ENCODE measurements at places on chromosomes 3 and 15. TPM values are rescaled to one million over a fixed set of nuclear protein-coding genes. Genes with fewer than 3 reads are reported as not detected.

- no peak for DNase-seq
These were observed 68.7 kb downstream of the SRGAP3 start for GRCh38 chr3:9180764-9181117.

CIB2 gene
- total RNA-seq, result 21.4 TPM

- no peak for DNase-seq
These were observed 46.3 kb downstream of the MYLK start for GRCh38 chr3:123837858-123838257.

COL6A6 gene
- total RNA-seq, result not detected

DNA sequence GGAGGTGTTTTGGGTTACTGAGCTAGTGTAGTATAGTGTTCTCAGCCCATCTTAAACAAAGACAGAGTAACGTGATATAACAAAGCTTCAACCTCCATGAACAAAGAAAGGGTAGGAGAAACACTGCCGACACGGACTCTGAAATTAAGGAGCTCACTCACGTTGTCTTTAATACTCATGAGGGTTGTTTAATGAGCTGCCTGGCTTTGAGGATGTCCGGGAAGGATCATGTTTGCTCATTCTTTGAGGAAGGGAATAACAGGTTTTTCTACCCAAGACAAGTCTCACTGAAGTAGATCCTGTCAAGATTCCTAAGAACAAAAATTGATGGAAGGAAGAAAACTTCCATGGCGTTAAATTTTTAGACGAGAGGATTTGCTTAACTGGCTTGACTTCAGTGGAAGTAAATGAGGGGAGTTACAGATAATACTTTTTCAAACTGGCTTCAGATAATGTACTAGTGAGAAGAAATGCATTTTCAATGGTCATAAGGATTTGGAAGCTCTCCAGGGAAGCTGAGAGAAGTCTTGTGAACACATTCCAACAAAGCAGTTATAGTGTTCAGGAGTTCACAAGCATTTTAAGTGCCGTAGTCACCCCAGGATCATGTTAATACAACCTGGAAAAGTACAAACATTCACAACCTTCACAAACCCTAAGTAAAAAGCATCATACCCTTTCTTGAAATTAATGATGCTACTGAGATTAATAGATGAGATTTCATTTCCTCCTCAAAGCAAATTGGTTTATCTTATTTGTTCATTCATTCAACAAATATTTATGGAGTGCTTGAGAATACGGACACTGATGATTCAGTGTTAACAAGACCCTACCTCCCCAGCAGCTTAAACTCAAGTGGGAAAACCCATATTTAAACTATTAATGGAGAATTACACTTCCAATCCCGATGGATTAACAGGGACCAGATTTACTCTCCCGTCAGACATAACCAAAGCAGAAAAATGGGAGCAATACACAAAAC is 101.5 kb downstream of the SHQ1 start:
- no peak for DNase-seq

IL17RC gene
- total RNA-seq, result 39.6 TPM

GRCh38 chr15:101045835-101046691 is 126.9 kb downstream of the LRRK1 start:
- DNase-seq, result no peak

- DNase-seq, result peak; percentile 61
These were observed 50.9 kb upstream of the NPHP3 start for GRCh38 chr3:132773071-132773619.

TM6SF1 gene
- total RNA-seq, result 17.4 TPM

DNA sequence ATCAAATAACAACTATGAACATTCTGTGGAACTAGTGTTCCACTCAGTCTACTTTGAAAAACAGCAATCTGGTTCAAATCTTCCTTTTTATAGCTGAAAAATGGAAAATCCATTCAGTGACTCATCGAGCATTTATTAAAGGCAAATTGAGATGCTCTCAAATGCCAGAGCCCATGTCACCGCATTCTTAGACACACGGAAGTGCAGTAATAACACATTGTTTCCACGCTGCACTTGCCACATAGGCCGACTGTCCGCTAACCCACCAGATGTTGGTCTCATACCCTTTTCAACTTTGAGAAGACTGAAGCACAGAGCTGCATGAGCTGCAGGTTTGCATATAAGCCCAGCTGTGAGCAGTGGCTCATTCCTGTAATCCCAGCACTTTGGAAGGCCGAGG is 95.9 kb downstream of the TMEM266 start:
- DNase-seq, result no peak

DNA sequence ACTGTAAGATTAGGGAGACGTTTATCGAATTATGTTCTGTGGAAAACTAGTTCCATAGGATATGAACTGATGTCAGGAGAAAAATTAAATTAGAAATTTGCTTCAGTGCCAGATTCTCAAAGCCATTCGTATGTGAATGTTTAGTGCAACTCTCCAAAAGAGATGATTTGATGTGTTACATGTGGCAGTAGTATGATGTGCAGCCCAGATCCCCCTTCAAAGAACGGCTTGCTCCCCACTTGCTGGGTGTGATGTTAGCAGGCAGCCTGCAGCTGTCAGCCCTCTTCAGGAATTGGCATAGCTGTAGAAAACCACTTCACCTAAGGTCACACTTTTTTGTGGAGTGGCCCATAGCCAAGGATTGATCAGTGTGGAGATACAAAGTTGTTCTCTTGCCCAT is 127.0 kb upstream of the CCDC54 start:
- DNase-seq, result no peak

PHC3 gene
- 33.1 TPM for total RNA-seq

CHAC1 gene
- 86.3 TPM for total RNA-seq

DNA sequence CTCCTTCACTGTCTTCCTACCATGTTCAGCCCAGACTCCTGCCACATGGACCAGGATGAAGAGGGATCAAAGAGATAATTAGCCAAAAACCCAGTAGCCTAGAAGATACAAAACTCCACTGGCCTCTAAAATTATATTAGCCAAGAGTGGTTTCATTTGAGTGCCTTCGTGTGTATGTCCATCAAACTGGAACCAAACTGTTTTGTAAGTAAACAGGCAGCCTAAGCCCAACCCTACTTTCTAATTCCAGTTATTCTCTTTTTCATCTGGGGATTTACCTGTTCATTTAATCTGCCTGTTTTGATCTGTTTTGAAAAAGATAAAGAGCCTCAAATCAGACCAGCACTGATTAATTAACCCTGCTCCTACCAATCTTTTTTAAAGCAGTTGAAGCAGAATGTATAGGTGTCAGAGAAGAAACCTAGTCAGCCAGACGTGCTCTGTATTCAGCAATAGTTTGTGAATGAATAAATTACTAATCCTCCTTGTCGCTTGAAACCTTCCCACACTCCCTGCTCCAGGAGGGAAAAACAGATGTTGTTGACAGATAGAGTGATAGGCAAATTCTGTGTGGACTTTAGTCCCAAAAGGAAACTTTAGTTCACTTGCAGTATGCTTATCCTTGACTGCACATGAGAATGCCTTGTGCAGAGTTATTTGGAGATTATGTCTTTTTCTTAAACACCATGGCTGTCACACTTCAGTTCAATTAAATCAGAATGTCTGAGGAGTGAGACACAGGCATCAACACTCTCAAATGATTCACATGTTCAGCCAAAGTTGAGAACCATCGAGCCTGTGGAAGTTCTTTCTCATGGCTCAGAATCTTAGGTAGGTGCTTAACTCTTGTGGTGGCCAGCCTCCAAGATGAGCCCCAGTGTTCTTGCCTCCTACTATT is 55.5 kb upstream of the ZBED2 start:
- DNase-seq, result no peak

DNA sequence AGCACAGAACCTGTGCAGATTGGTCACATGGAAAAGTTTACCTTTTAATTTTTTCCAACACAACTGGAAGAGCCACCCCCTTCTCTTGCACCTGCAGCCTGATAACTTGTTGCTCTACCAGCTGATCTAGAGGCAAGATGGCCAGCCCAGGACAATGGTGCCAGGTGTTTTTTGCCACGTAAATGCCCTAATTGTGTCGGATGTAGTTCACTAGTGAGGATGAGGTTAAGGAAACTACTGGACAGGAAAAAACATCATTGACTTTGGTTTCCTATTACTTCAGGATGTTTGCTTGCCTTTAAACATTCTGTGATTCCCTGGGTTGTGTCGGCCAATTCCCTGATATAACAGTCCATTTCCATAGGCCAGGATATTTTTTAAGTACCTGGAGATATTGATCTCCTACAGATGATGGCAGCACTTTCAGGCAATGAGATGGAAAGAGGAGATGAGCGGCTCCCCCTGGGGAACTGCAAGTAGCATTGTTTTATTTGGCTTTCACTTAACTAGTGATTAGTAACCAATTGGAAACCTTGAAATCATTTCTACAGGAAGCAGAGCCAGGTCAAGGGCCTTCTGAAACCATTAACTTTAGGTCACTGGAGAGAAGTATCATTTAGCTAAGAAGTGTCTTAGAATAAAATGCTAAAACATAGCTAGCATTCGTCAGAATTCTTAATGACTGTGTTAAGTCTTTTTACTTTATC is 72.5 kb downstream of the OSBPL10 start:
- no peak for DNase-seq

SOX2 gene
- total RNA-seq, result not detected

DNA sequence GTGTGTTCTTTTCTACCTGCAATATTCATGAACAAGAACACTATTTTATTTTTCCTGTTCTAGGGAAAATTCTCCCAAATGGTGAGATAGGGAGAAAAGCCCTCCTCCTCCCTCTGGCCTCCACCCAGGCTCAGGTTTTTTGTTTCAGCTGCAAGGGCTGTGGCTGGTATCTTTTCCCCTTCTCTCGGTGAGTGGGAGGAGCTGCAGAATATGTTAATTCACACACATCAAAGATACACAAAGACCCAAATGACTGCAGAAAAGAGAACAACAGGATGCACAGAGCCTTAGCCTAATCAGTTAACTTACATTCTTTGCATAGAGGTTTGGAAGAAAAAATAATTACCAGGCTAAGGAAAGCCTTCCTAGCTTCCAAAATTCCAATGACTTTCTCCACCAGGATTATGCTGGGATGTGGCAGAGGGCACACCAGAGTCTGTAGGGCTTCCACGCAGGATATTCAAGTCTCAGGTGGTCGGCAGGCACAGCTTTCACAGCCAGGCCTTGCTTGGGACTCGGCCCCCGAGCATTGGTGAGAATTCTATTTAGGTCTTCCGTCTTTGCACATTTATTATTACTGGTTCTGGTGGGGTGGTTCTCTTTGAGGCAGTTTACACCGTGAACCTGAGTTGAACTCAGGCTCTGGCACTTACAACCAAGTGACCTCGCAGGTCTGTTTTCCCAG is 64.9 kb downstream of the ABHD5 start:
- no peak for DNase-seq

- no peak for DNase-seq
These were observed 8.4 kb downstream of the MED12L start for GRCh38 chr3:151093905-151094304.

DNA sequence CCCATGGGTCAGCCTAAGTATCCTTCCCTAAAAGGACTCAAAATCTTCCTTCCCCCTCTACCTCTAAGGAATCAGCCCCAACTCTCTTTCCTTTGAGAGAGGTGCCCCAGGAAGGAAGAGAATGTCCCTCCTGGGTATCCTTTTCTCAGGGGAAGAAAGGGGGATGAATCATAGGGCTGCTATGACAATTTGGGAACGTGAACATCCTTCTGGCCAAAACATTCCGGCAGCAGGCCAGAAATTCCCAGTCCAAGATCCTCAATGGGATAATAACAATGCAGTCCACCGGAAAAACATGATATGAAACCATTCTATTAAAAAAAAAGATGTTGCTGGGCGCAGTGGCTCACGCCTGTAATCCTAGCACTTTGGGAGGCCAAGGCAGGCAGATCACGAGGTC is 50.8 kb upstream of the CACNA2D3 start:
- DNase-seq, result no peak

DNA sequence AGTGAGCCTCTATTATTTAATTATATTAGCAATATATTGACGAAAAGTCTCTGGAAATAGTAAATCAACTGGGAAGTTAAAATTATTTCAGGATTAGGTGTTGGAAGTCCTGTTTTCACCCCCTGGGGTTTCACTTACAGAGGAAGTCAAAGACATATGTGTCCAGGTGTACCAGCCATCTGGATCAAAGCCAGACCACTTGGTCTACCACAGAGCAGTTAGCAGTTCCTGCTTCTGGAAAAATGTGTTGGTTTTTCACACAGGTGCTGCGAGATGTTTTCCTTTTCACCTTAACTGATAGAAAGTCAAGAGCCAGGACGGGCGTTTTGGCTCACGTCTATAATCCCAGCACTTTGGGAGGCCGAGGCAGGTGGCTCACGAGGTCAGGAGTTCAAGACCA is 13.1 kb downstream of the MME start:
- no peak for DNase-seq

GRCh38 chr3:141542202-141542969 is 55.6 kb downstream of the RASA2 start:
- no peak for DNase-seq

IGF2BP2 gene
- total RNA-seq, result 68.6 TPM

DNA sequence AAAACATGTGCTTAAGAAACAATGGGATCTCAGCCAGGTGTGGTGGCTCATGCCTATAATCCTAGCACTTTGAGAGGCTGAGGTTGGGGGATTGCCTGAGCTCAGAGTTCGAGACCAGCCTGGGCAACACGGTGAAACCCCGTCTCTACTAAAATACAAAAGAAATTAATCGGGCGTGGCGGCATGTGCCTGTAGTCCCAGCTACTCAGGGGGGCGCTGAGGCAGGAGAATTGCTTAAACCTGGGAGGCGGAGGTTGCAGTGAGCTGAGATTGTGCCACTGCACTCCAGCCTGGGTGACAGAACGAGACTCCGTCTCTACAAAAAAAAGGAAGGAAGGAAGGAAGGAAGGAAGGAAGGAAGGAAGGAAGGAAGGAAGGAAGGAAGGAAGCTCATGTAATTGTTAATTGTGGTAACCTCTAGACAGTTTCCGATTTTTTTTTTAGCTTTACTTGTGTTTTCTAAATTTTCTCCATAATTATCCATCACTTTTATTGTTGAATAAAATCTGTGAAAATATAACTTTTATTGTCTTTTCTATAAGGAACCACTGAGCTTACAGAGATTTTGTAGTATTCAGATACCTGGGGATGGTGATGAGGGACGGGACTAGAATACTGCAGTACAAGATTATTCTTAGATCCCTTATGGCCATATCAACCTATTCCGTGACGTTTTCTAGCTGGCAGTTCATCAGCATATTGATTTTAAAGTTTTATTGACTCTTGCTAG is 506.9 kb downstream of the NR2F2 start:
- no peak for DNase-seq

DNA sequence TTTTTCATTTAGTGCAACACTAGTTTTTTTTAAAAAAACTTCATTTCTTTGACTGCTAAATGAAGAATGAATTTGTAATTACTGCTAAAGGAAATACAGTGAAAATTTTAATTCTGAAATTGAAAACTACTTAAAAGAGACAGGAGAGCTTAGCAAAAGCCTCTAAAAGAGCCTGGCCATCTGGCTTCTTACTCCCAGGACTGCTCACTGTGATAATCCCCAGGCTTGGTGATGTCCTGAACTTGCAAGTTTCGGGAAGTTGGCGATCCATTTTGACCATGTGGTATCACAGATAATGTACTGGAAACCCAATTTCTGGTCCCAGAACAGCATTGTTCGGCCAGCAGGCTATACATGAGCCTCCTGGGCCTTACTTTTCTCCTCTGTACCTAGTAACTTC is 292.1 kb downstream of the FGF12 start:
- DNase-seq, result no peak

- no peak for DNase-seq
These were observed 32.3 kb upstream of the SYNPR start for GRCh38 chr3:63245726-63246241.

GRCh38 chr15:49315391-49315823 is 107.6 kb upstream of the FGF7 start:
- no peak for DNase-seq
